Foreskin melanocyte (primary cell): ENCODE measurements at places on chromosomes 3 and 15.

DNA sequence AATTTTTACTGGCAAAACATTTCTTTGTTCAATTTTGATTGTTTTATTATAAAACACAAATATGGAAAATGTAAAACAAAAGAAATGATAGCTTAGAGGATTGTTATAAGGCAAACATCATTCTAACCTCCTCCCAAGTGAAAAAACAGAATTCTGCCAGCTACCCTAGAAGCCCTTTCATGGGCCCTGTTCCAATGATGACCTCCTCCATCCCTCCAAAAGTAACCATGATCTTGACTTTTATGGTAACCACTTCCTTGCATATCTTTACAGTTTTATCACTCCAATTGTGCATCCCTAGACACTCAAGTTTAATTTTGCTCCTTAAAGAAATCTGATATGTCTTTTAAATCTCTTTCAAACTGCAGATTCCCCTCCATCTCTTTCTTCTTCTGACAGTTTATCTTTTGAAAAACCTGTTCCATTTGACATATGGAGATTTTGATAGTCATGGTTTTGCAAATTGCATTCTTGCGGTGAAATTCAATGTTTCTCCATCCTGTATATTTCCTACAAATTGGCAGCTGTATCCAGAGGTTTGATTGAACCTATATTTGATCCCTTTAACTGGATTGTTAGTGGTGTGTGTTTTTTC is 27.0 kb upstream of the TNFAIP8L3 start:
- DNase-seq: no peak

GRCh38 chr15:26103002-26103404 is 239.9 kb upstream of the ATP10A start:
- no peak for DNase-seq

- DNase-seq: no peak
Measured at GRCh38 chr3:161549261-161549660, 52.7 kb downstream of the OTOL1 start.

GRCh38 chr15:57537488-57538264 is 54.0 kb upstream of the MYZAP start:
- DNase-seq: no peak

DNA sequence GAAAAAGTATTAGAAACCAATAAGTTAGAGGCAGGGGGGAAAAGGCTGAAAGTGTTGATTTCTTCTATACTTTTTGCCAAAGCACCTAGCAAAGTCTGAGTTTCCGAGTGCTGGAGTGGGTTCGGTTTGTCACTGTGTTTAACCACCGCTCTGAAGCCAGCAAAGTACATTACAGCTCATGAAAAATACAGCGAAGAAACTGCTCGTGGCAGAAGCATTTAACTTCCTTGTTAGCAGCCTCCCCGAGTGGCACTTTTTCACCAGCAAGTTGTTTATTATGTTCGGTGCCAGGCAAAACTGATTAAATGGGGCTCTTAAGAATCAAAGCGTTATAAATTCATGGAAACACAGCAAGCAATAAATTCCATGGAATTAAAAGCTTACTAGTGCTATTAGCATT is 313.6 kb downstream of the FOXP1 start:
- DNase-seq: no peak

DNA sequence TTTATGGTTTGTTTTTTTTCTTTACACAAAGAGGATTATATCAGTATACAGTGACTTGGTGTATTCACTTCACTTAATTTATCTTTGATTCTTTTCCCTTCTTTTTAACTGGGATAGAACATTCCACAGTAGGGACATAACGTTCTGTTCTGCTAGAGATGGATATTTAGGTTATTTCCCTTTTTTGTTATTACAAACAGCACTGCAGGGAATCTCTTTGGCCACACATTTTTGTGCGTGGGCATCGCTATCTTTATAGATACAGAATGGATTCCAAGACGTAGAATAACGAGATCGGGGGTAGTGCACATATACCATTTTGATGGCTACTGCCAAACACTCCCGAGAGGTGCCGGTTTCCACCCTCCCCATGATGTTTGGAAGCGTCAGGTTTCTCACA is 44.8 kb downstream of the PXYLP1 start:
- DNase-seq: no peak

DNA sequence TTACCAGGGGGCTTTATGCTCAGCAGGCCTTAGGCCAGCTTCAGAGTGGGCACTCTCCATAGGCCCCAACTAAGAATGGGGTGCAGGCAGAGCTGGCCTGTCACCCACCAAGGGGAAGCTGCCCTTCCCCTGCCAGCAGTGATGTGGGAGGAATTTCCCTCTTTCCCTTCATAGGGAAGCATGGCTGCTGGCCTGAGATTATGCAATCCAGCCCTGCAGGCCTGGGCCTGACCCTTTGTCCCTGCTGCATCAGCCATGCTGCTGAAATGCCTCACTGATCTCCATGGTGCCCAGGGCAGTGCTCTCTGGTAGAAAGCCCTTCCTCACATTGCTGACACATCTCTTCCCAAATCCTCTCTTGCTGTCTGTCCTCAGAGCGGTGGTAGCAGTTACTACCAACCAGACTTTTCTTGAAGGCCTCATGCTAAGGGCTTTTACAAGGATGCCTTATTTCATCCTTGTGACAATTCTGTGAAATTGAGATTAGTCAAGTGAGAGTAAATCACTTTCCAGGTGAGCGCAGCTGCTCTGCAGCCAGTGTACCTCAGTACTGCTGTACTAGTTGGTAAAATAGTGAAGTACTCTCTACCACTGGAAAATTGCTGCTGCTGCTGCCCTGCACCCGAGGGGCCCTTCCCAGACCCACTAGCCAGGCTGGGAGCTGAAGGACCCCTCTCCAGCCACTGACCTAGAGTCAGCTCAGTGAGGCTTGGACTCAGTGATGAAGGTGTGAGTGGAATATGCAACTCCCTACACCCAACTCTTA is 33.8 kb downstream of the MRAS start:
- DNase-seq: peak; percentile 43

DNA sequence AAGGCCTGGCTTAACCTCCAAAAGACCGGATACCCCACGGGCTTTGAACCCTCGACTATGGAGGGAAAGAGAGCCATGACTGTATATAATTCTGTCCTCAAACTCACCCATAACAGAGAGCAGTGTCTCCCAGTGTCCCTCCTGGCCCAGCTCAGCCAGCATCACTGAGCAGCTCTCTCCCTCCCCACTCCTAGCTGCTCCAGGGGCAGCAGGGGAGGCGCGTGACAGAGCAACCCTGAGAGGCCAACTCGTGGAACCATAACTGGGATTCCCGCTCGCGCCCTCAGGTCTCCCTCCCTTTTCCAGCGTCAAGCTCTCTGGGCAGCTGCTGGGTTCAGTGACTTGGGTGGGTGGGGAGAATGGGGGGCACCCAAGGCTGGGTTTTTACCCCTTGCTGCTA is 561 bp upstream of the CPLX3 start:
- no peak for DNase-seq

DNA sequence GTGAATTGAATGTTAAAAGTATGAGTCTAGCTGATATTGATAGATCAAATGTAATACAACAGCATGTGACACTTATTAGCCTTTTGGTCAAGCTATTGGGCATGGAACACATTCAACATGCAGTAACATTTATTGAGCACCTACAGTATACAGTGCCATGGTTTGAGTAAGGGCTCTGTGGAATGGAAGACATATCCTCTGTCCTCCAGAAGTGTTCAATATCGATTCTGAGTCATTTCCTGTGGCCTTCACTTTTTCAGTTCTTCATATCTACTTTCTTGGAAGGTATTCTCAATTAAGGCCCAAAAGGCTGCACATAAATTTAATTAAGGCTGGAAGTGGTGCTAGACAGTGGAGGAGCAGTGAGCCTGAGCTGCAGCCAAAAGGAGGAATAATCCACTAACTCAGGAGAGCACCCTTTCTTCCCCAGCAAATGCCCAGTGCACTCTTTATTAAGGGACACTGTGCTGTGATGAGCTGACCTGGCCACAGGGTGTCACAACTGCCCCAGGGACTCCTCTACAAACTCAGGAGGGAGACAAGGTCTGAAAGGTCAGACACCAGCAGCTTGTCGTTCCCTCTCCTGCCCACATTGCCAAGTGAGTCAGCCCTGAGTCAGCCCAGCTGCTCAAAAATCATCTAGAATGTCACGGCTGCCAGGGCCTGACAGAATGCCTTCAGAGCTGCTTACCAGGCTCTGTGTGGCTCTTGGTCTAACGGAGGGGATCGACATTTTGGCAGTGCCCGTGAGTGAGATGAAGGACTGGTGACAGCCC is 544.8 kb downstream of the AGBL1 start:
- peak; percentile 55 for DNase-seq

DNA sequence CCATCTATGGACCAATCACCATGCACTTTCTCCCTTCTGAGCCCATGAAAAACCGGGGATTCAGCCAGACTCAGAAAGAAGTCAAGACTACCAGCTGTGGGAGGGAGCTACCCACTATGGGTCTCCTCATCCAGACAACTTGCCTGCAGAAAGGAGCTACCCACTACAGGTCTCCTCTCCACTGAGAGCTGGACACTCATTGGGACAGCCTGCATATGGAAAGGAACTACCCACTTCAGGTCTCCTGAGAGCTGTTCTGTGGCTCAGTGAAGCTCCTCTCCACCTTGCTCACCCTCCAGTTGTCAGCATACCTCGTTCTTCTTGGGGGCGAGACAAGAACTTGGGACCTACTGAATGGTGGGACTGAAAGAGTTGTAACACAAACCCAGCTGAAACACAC is 22.3 kb upstream of the ZBED2 start:
- no peak for DNase-seq

DNA sequence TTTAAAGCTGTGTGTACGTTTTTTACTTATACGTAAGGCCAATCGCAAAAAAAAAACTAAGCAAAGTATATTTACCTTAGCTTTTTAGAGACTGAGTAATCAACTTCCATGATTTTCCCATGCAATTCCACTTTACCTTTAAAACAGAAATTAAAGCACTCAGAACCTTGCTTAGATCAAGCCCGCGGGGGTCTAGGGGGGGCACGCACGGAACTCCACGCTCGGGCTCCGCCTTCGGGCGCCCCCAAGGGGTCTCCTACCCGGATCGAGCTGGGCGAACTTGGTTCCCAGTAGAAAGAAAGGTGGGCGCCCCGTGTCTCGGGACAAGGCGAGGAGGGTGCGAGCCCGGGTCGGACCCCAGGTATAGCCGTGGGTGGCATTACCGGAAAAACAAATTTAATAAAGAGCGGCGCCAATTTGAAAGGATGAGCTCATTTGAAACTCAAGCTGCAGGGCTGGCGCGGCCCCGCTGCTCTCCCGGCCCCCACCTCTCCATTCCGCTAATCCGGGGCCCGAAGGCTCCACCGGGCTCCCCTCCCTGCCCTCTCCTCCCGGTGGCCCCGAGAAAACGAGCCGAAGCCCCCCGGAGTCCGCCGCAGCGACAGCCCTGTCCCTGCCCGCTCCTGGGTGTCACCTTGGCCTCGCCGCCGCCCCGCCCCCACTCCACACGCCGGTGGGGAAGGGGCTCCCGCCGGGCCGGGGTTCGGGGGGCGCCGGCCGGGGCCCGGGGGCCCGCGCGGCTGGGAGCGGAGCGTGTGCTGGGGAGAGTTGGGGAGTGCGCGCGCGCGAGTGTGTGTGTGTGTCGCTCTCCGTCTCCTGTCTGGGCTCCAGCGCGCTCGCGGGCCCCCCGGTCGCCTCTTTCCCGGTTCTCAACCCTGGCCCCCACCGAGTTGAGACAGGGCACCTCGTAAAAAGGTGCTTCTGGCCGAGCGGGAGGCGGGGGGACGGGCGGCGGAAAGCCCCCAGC is 1.5 kb downstream of the IGF2BP2 start:
- DNase-seq: no peak

GRCh38 chr3:172622916-172623700 is 87.8 kb downstream of the NCEH1 start:
- peak; percentile 20 for DNase-seq

- no peak for DNase-seq
Measured at GRCh38 chr3:154786724-154787123, 293.4 kb upstream of the MME start.

- DNase-seq: no peak
Measured at GRCh38 chr15:58298879-58299850, 132.6 kb upstream of the LIPC start.

- no peak for DNase-seq
Measured at GRCh38 chr3:12727481-12727880, 31.6 kb downstream of the TMEM40 start.

DNA sequence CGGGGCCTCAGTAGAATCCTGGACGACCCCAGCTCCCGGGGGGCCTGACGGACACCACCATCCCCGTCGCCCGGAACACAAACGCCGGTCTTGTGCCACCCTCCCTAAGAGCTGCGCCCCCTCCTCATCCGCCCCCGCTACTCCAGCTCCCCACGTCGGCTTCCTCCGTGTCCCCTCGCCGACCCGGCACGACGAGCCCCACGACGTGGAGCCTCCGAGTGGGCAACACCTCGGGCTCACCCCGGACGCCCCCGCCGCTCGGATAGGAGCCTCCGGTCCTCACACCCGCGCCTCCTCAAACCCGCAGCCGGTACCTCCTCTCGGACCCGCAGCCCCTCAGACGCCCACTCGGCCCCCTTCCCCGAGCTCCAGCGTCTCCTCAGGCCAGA is 525 bp downstream of the NPTN start:
- DNase-seq: no peak

GRCh38 chr3:188812198-188812597 is 359.6 kb upstream of the TPRG1 start:
- DNase-seq: no peak

DNA sequence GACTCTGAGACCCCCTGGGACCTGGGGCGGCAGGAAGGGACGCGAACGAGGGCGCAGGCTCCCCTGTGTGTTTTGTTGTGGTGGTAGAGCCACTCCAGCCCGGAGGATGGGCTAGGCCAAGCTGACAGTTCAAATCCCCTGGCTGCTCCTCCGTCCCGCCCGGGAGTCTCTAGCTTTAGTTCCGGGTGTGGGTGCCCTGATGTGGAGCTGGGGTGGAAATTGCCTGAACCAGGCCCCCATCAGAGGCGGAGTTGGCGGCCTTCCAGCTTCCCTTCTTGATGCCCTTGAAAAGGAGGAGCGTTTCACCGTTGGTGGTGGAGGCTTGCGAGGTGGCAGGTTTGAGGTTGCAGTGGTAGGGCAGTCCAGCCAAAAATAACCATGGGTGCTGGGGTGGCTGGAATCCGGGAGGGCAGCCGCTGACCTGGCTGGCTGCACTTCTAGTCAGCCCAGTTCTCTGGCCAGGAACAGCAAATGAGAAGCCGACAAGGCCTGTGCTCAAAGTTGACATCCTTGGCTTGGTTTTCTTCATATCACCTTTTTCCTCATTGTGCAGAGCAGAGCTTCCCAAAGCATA is 817 bp downstream of the CLK3 start:
- peak; percentile 10 for DNase-seq

DNA sequence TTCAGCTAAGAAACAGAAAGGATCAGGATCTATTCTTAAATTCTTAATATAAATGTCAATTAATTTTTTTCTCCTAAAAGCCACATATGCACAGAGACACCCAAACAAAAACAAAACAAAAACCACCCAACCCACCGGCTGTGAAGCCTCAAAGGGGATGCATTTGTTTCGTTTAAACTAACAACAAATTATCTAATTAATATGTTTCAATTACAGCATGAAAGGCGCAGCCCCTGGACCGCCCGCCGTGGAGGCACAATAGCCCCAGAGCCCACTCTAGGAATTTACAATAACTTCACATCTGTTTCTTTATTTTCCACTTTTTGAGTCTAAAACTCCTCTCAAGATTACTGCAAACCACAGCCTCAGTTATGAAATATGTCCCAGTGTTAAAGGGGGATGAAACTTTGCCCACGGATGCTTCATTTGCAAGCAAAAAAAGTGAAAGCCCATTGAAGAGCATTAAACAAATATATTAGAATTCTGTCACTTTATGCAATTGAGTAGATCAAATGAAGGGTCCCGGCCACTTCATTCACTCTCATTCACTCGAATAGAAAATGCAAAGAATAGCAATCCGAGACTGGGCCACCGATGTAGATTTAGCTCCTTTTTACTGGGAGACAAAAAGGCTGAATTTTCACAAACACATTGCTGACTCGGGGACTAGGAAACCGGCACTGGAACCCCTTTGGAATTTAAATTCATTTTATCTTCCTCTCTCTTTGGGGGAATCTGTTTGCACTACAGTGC is 6.0 kb downstream of the FOXB1 start:
- no peak for DNase-seq
